ENCODE measurements at places on chromosomes 7 and 10.

- DNase-seq, result no peak
Measured at GRCh38 chr7:28362812-28363211, 49.5 kb upstream of the CREB5 start.

- DNase-seq, result no peak
Measured at GRCh38 chr7:66282591-66282935, 77.4 kb downstream of the TPST1 start.

DNA sequence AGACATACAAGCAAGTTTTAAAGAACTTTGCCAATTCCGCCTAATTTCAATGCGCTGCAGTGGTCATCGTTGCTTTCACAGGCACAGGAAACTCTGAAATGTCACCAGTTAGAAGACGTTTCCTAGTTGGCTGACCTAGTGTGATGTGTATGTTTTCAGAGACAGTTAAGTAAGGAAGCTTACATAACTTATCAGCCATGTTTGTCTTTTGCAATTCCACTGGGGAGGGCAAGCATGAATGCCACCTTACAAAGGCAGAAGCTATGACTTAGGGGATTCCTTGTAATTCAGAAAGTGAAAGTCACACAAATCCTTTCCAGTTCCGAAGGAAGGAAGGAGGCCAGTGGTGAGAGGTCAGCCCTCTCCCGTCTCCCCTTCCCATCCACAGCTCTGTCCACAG is 15.0 kb upstream of the NPS start:
- no peak for DNase-seq

DNA sequence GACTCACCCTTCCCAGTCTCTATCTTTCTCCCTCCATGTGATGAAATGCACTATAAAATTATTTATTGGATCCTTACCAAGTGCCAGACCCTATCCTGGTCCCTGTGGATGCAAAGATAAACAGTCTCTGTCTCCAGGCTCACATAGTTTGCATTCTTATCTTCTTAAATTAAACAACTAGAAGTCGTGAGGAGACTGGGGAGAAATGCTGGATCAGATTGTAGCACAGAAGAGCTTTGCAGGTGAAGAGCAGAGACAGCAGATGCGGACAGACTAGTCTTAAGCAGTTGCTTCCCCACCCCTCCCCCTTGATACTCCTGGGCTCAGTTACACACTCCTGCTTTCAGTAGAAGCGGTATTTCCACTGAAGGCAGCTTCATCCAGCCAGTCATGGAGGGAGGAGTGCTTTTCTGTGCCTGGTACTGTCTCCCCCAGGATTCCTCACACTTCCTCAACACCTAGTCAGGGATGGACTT is 20.8 kb upstream of the CDK1 start:
- DNase-seq, result no peak

DNA sequence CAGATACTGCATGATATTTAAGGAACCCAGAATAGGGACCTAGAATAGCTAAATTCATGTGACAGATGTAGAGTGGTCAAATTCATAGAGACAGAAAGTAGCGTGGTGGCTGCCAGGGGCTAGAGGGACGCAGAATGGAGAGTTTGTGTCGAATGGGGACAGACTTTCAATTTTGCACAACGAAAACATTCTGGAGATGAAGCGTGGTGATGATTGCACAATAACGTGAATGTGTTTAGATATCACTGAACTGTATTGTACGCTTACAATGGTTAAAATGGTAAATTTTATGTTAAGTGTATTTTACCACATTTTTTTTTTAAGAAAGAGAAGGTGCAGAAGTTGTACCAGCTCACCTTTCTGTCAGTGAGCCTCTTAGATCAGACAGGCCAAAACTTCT is 137.8 kb upstream of the TNS3 start:
- DNase-seq, result no peak

DNA sequence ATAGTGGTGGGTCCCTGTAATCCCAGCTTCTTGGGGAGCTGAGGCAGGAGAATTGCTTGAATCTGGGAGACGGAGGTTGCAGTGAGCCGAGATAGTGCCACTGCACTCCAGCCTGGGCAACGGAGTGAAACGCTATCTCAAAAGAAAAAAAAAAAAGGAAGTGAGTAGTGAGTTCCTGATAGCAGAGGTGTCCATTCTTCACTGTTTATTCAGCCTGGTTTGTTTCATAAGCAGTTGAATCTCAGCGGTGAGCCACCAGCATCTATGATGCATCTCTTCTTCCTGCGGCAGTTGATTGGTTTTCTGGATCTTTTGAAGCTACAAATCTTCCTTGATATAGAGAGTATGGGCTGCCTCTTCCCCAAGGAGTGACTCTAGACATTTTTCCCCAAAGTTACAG is 316.1 kb upstream of the MTPN start:
- no peak for DNase-seq

DNA sequence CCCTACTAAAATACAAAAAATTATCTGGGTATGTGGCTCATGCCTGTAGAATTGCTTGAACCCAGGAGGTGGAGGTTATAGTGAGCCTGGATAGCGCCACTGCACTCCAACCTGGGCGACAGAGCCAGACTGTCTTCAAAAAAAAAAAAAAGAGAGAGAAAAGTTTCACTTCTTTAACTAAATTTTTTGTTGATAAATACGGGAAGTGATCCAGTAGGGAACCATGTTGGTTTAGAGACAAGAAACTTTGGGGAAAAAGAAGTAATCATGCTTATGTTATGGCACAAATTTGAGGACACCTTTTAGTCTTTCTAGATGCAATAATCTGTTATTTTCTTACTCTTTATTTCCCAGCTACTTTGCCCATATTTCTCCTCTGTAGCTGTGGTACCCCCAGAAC is 309.7 kb downstream of the TYW1 start:
- no peak for DNase-seq

GRCh38 chr7:26458466-26459145 is 166.9 kb downstream of the SNX10 start:
- no peak for DNase-seq

DNA sequence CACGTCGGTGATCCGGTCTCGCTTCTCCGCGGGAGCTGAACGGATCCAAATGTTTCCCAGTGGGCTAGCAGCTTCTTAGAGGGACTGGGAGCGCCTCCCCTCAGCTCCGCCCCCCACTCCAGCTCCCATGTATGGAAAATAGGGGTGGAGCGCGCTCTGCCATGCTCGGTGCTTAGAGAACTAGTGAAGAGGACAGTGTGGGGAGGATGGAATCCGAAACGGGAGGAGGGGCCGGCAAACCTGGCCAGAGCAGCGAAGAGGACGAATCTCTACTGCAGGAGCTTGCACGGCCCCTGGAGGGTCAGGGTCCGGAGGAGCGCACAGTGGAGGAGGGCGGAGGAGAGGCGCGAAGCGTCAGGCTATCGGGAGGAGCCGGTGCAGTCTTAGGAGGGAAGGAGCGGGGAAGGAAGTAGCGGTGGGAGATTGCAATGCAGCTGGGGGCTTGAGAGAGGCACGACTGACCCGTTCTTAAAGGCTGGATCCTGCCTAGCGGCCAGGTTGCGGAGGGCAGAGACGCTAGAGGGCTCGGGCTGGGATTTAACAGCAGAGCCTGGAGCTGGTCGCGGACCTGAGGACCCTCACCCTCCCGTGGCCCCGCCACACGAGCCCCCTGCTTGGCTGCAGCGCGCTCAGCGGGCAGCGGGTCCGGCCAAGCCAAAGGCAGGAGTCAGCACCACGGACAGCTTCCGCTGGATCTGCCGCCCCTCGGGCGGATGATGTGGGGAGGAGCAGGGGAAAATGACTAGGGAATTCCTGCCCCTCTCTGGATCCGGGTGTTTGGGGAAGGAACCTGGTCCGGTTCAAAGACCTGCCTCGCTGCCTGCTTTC is at the start of gene PRLHR:
Gene PRLHR (minus strand): TSS at position 51 of the 828 bp plus-strand sequence. CDS start 404 bp downstream, outside the sequence.
- DNase-seq, result no peak

- peak; percentile 3 for DNase-seq
Measured at GRCh38 chr10:89535171-89536012, at the start of gene SLC16A12. SLC16A12 (minus strand) TSS chr10:89535594; CDS start chr10:89462578, 73,016 bp downstream.

DNA sequence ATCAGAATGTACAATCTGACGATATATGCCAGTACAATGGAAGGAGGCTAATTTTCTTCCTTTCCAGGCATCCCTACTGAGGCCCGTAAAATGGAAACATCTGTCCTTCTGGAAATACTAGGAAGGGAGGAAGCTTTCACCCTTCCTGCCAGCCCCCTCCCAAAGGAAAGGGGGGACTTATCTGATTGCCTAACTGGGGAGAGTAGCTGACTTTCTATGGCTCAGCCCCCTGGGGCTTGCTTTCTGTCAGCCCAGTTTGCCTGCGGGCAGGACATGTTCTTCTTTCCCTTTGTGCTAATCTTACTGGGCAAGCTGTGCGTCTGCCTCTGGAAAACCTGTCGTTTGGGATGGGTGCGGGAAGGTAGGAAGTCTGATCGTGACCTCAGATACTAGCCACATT is 508.9 kb downstream of the SUGCT start:
- no peak for DNase-seq

DNA sequence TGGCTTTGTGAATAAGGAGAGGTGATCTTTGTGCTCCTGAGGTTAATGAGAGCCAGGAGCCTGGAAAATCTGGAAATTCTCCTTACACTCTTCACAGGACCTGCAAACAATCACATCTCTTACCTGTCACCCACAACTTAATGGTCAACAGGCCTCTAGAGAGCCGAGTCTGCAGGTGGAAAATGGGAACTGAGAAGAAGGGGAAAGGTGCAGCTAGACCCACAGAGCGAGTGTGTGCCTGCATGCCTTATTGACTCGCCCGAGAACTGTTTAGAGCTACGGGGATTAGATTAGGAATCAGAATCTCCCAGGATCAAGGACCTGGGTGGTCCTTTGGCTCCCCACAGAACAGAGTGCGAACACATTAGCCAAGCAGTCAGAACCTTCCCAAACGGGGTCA is 329.6 kb downstream of the PTEN start:
- no peak for DNase-seq
